ENCODE measurements at places on chromosomes 3 and 15.

- DNase-seq: no peak
Measured at GRCh38 chr15:52054381-52054780, 35.4 kb downstream of the MAPK6 start.

DNA sequence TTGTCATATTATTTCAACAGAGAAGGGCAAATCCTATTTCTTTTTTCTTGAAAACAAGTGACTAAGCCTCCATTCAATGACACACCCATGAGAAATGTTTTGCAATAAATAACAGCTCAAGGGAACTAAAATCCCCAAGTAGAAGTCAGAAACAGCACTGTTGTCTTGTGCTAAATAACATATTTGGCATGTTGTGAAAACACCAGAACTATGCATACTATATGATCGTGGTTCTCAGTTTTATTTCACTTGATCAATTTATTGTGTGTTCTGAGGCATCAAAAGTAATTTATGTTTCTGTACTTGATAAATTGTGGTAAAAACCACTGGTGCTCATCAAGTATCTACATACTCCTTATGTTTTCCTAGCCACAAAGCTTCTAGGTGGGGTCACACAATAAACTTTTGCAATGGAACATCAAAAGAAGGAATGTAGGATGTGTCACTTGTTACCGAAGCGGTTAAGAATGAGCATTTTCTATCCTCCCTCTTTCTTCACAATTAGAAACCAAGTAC is 691.7 kb upstream of the CBLB start:
- DNase-seq: no peak

DNA sequence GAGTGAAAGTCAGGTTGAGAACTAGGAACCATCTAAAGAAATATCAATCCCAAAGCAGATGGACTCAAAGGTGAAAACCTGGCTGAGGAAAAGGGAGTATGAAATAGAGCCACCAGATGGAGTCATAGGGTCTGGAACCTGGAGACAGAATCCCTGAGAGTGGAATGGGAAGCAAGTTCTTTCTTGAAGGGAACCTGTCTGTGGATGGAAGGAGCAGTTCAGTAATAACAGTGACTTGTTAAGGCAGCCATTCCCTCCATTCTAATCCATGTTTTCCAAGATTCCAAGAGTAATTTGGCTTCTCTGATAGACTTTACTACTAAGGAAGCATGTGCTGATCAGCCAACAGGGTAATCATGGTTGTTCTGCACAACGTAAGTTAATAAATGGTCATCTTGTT is 22.5 kb upstream of the AQP9 start:
- no peak for DNase-seq

- DNase-seq: no peak
Measured at GRCh38 chr3:99895131-99895696, 77.6 kb downstream of the CMSS1 start.

DNA sequence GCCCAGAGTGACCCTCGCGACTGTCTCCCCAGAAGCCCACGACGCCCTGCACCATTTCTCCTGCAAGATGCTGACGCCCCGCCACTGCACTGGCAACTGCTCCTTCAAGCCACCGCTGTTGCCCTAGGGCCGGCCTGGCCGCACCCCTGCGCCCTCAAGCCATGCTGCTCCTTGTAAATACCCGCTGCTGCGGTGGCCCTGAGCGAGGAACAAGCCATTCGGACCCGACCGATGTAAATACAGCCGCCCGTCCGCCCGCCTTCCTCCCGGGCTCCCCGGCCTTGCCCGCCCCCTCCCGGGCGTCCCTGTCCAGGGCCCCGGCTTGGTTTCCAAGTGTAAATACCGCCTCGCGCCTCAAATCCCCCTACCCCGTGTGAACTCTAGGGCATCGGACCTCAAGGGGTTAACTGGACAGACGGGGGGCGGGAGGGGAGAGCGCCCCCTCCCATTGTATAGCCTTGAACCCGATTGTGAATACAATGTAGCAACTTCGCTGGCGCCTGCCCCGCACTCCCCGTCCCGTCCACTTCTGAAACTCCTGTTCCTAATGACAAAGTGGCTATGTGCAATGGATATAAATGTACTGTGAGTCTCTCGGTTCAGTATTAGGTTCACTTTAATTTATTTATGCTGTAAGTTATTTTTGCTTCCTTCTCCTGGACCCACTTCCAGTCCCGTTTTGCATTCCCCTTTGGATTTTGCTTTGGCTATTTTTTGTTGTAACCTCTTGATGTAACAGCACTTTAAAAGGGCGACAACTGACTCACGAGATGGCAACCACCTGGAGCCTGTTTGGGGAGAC is 5.9 kb downstream of the RNU6-1 start:
- no peak for DNase-seq

DNA sequence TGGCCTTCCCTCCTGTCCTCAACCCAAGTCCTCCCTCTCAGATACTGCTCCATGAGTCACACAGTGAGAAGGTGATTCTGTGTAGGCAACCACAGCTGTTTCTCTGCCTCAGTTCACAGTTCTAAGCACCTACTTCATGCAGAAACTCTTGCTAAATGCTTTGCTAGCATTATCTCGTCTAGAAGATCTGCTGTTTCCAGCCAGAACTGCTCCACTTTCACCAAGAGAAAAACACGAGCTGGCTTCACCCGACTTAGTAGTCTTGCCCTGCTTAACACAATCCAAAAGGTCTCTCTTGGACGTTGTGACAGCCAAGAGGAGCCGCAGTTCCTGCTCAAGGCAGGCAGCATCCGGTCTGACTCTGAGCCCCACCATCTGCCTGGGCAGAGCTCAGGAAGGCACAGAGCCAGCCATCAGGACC is 272.1 kb downstream of the UACA start:
- no peak for DNase-seq

DNA sequence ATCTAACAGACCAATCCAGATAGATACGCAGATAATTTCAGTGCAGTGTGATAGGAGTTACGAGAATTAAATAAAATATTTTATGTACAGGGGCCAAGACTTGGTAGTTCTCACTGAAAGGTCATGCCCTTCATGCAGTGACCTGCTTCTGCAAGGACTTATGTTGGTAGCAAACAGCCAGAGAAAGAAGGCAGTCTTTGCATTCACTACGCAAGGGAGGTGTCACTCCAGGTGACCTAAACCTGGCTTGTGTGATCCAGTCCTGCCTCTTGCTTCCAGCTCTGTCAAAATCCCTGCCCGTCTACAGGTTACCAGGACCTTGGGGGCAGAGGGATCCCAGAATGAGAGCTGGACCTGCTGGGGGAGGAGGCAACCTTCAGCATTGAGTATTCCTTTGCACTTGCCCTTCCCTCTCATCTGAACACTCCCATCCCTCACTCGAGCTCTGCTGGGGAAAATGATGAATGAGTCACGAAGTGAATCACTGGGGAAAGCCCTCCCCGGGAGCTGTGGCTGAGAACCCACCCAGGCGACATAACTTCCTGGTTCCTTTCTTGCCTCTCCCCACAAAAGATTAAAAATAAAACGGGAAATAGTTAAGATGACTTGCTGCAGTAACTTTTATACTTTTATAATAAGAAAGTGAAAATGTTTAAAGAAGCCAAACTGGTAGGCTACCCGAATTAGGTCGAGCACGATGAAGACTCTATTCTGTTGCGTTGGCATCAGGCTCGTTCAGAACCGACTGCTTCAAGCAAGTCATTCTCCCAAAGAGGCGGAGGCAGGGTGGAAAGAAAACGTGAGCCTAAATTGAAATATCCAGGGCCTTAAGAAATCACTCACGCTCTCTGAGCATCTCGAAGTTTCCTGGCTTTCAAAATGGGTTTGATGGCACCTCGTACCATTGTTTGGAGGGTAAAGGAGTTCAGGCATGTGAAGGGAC is 216.1 kb downstream of the SLCO3A1 start:
- DNase-seq: no peak

DNA sequence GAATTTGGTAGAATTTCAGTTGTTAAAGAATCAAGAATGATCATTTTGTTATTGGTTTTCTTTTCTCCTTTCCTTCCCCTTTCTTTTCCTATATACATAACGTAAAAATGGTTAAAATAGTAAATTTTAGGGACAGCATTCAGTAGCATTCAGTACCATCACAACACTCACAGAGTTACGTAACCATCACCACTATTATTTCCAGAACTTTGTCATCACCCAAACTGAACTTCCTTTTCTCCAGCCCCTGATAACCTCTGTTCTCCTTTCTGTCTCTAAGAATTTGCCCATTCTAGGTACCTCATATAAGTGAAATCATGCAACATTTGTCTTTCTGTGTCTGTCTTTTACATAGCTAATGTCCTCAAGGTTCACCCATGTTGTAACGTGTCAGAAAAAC is 165.3 kb downstream of the AKAP13 start:
- no peak for DNase-seq

Data from hematopoietic multipotent progenitor cell treated with erythropoietin and hydrocortisone succinate and interleukin-3 and kit ligand, for 15 days (in vitro differentiated cells).